ENCODE measurements at places on chromosomes 6 and 20. TPM values are rescaled to one million over a fixed set of nuclear protein-coding genes. Genes with fewer than 3 reads are reported as not detected.

DNA sequence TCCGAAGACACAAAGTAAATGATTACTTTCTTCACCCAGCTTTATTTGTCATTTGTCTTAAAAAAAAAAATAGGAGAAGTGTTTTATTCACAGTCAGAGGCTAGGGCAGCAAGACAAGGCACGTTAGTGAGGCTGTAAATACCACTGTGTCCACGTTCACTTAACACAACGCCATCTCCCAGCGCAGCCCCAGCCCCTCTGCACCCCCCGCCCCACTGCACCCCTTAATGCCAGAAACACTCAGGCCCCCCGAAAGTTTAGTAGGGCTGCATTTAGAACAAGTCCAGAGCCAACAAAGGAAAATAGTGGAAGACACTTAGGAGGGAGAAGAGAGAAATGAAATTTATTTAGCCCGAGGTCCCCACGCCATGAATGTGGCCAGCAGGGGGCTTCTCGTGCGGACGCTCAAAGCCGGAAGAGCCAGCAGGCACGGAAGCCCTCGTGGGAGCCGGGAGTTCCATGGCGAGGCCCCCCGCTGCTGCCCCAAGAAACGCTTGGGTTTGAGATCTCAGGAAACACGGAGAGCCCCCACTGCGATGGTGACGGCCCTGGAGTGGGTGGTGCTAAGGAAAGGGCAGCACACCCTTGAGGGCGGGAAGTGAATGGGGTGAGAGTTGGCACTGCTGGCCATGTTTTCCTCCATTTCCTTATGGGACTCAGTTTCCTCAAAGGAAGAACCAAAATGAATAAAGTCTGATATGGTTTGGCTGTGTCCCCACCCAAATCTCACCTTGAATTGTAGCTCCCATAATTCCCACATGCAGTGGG is 50.2 kb downstream of the IYD start:
- H3K36me3 ChIP-seq, result no peaks in the 10 kb centered on the region
- H3K27ac ChIP-seq, result peak overlapping the region; percentile 38
- H3K4me3 ChIP-seq, result no peak overlapping the region
- DNase-seq, result peak; percentile 82
- H3K27me3 ChIP-seq, result no peaks in the 10 kb centered on the region
- H3K4me1 ChIP-seq, result no peaks in the 10 kb centered on the region

DNA sequence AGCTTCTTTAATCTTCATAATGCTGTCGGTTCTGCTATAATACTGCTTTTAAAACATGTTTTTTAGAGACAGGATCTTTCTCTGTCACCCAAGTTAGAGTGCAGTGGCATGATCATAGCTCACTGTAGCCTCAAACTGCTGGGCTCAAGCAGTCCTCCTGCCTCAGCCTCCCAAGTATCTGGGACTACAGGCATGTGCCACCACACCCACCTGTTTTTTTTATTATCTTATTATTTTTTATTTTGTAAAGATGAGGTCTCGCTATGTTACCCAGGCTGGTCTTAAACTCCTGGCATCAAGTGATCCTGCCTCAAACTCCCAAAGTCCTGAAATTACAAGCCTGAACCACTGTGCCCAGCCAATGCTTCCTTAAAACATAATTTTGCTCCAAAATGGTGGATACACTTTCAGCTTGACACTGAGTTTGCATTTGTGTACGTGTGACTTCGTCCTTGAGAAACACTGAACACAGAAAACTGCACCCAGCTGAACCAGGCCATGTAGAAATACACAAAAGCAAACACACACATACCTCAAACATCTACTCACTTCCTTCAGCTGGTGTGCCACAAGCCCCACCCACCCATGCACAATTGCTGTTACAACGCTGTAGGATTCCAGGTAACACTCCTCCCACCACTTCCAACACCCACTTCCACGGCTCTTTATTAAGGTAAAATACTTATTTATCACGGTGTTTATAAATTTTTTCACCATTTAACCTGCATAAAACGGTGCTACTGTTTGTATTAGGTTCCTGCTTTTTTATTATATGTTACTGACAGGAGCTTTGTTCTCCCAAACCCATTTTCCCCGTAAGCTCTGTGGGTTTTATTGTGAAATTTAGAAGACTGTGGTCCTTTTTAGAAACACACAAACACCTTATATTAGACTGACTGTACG is 109.1 kb downstream of the TSHZ2 start:
- H3K4me1 ChIP-seq, result peaks cover 11% of the 10 kb centered on the region
- no peaks in the 10 kb centered on the region for H3K36me3 ChIP-seq
- peak overlapping the region; percentile 80 for H3K27ac ChIP-seq
- H3K27me3 ChIP-seq, result no peaks in the 10 kb centered on the region
- peak; percentile 69 for DNase-seq

DNA sequence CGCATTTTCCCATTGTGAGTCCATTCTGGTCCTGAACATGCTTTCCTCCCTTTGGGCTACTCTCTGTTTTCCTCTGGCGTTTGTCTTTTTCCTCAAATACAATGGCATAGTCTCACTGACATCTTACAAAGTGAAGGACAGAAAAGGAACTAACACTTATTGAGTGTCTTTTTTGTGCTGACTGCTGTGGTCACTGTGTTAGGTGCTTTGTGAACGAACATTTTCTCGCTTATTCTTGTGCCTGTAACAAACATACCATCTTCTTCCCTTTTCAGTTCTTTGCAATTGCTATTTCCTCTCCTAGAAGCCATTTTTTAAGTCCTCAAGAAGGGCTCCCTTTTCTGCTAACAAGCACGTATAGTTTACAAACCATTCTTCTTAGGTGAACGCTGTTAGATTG is 15.4 kb downstream of the FIG4 start:
- H3K27ac ChIP-seq, result no peak overlapping the region

- DNase-seq, result no peak
- no peak overlapping the region for H3K27ac ChIP-seq
- H3K4me3 ChIP-seq, result no peak overlapping the region
- H3K36me3 ChIP-seq, result no peaks in the 10 kb centered on the region
- no peaks in the 10 kb centered on the region for H3K27me3 ChIP-seq
Measured at GRCh38 chr6:47917202-47917601, 135.4 kb downstream of the OPN5 start.

DNA sequence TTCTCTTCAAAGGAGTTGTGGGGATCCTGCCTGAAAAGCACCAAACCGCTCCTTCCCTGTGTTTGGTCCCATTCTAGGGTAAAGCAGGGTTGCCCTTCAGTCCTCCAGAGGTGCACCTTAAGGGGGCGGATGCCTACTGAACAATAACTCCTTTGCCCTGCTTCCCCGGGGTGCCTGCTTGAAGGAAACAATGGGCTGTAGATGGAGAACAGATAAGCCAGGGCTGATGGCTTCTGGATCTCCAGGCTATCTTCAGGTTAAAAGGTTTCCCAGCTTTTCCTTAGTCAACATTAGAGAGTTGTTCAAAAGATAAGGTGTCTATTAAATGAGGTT is 5.4 kb upstream of the PRDM1 start:
- DNase-seq, result no peak
- H3K4me3 ChIP-seq, result no peak overlapping the region
- no peak overlapping the region for H3K27ac ChIP-seq
- H3K27me3 ChIP-seq, result peaks cover 3% of the 10 kb centered on the region
- no peaks in the 10 kb centered on the region for H3K36me3 ChIP-seq
- H3K4me1 ChIP-seq, result peaks cover 27% of the 10 kb centered on the region

DNA sequence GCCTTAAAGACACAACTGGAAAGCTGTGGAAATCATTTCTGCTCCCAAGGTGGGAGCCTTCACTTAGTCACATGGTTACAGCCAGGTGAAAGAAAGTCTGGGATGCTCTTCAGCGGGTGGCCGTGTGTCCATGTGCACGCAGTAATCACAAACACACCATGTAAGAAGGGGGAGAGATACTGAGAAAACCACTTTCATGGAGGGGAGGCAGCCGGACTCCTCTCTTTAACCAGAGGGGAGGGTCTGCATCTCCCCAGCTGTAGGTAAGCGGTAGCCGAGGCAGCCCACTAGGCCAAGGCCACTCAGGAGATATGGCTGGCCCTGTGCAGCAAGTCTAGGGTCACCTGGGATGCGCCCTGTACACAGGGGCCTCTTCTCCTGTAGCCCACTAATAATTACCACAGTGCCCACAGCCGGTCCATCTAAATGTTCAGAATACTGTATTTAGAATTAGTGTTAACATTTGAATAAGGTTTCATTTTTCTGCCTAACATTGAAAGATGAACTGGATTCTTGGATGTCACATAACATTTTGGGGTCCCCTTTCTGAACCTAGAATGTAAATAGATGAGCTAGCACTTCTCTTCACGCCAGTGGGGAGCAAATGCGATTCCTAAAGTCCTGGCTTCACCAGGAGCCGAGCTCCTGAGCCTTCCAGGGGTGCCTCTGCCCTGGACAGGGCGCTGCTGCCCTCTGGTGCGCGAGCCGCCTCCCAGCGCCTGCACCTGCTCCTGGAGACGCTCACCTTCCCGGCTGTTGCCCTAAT is 15.9 kb downstream of the GPR31 start:
- DNase-seq, result peak; percentile 81
- peaks cover 7% of the 10 kb centered on the region for H3K27me3 ChIP-seq
- H3K4me3 ChIP-seq, result no peak overlapping the region
- H3K4me1 ChIP-seq, result peaks cover 28% of the 10 kb centered on the region
- peak overlapping the region; percentile 84 for H3K27ac ChIP-seq

DNA sequence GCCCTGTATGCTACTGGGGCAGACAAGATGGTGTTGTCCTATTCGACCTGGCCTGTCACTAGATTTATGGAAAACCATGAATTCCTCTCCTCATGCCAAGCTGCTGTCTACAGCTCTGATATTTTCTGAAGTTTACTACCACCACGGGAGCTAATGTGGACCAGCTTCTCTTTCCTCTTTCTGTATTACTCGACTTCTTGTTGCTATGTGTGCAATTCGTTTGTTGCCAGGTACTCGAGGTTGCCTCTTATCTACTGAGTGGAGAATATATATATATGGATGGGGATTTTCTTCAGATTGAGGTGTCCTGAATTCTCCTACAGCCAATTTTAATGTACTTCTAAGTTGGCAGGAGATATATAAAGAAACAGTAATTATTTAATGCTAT is 34.7 kb downstream of the MAN1A1 start:
- no peak overlapping the region for H3K4me3 ChIP-seq
- no peak for DNase-seq
- no peaks in the 10 kb centered on the region for H3K27me3 ChIP-seq
- H3K27ac ChIP-seq, result peak overlapping the region; percentile 67
- peaks cover 3% of the 10 kb centered on the region for H3K4me1 ChIP-seq

DNA sequence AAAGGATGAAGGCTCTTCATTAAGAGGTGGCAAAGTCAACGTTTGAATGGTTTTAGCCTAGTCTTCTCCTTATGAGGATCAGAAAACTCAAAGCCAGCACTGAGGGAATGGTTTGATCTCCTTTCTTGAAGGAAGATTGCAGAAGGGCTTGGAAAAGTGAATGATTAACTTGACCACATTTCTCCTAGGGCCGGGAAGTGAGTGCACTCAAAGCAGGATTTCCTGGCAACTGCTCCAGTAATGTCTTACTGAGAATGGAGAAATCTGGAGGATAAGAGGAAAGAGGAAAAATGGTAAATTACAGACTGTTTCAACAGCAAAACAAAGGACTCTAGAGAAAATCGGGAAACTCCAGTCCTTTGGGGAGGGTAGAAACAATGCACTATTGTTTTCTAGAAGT is 189.0 kb upstream of the FOXA2 start:
- H3K36me3 ChIP-seq, result no peaks in the 10 kb centered on the region
- H3K4me1 ChIP-seq, result peaks cover 34% of the 10 kb centered on the region
- no peaks in the 10 kb centered on the region for H3K27me3 ChIP-seq
- peak; percentile 48 for DNase-seq
- H3K4me3 ChIP-seq, result no peak overlapping the region

Gene PRICKLE4
- 1.2 TPM for total RNA-seq

Gene ECT2L
- total RNA-seq, result 0.16 TPM

Gene SYCP2
- total RNA-seq, result 1.7 TPM
